Heart left ventricle (tissue), 16 donors: ENCODE measurements at places on chromosomes 5 and 9.

DNA sequence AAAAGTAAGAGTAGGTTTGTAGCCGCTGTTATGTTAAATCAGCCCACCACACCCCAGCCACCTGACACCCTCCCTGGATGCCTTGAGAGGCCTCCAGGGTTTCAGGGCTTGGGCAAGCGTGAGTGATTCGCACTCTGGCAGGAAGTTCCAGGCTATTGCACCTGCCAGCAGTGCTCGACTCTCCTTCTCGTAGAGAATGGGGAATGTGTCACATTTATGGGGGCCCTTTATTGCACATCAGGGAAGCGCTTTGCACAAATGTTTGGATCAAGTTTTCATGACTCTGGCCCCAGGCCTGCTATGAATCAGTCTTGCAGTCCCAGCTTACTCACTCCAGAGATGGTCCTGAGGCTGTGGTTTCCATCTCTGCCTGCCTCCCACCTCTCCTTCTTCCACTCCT is 66.1 kb upstream of the ADRA1B start:
- DNase-seq: no peak
- H3K4me3 ChIP-seq: no peak overlapping the region
- H3K4me1 ChIP-seq: no peaks in the 10 kb centered on the region
- H3K36me3 ChIP-seq: no peaks in the 10 kb centered on the region
- H3K27me3 ChIP-seq: no peaks in the 10 kb centered on the region
- no peak overlapping the region for H3K27ac ChIP-seq

- no peaks in the 10 kb centered on the region for H3K4me1 ChIP-seq
- DNase-seq: no peak
- no peak overlapping the region for H3K4me3 ChIP-seq
- no peaks in the 10 kb centered on the region for H3K36me3 ChIP-seq
- H3K27me3 ChIP-seq: no peaks in the 10 kb centered on the region
- no peak overlapping the region for H3K27ac ChIP-seq
Observed at GRCh38 chr5:86199287-86199686, 418.5 kb upstream of the COX7C start.

DNA sequence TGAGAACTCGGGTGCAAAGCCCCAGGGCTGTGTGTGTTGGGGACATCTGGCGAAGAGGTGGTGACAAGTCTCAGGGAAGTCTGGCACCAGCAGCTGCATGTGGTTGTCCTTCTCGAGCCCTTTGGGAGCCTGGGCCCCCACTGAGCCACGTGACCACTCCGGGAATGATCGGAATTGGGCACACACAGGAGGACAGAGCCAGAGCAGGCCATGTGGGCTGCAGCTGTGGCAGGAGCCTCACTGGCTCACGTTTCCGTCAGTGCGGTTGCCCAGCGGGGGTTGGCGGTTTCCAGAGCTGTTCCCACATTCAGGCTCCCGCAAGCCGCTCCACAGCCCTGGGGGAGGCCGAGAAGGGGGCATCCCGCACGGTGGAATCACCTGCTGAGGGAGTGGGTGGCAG is 6.8 kb upstream of the CEL start:
- no peaks in the 10 kb centered on the region for H3K27me3 ChIP-seq
- peaks cover 81% of the 10 kb centered on the region for H3K36me3 ChIP-seq
- H3K4me3 ChIP-seq: no peak overlapping the region
- DNase-seq: peak; percentile 93
- H3K4me1 ChIP-seq: peaks cover 6% of the 10 kb centered on the region

GRCh38 chr9:107409581-107410389 is 79.8 kb downstream of the KLF4 start:
- no peak overlapping the region for H3K4me3 ChIP-seq
- no peaks in the 10 kb centered on the region for H3K36me3 ChIP-seq
- no peak overlapping the region for H3K27ac ChIP-seq
- H3K27me3 ChIP-seq: no peaks in the 10 kb centered on the region
- no peaks in the 10 kb centered on the region for H3K4me1 ChIP-seq

- no peaks in the 10 kb centered on the region for H3K27me3 ChIP-seq
- no peak for DNase-seq
- no peaks in the 10 kb centered on the region for H3K36me3 ChIP-seq
- H3K4me3 ChIP-seq: no peak overlapping the region
- H3K27ac ChIP-seq: no peak overlapping the region
- H3K4me1 ChIP-seq: peaks cover 8% of the 10 kb centered on the region
Observed at GRCh38 chr5:167633931-167634341, 657.5 kb upstream of the WWC1 start.

GRCh38 chr5:72937517-72938061 is 18.3 kb upstream of the FCHO2 start:
- no peaks in the 10 kb centered on the region for H3K27me3 ChIP-seq
- peak overlapping the region; percentile 87 for H3K27ac ChIP-seq
- no peaks in the 10 kb centered on the region for H3K36me3 ChIP-seq
- H3K4me3 ChIP-seq: no peak overlapping the region

DNA sequence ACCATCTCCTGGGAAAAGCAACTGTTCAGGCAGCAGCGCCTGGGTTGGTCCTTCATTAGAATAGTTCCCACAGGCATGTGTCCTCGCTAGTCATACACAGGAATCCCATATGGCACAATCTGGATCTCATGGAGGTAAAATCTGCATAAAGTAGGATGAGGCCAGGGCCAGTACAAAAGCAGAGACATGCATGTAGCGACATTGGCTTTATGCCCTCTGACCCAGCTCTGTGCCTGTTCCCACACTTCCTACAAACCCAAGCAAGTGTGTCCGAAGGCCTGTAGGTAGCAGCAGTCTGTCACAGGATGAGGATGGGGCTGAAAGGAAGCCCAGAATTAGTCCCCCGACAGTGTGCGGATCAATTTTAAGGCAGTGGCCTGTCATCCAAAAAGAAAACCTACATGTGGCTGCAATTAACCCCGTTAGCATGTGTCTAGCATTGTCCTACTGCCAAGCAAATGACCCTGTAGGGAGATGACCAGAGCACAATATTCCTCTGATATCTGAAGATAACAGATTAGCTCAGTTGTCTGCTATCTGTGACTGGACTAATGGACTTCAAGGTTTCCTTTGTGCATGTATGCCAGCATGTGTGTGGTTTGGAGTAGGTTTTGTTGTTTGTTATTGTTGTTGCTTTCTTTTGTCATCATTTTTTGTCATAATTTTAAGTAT is 178.8 kb downstream of the TMEM161B start:
- H3K36me3 ChIP-seq: no peaks in the 10 kb centered on the region
- DNase-seq: no peak
- H3K27me3 ChIP-seq: no peaks in the 10 kb centered on the region
- no peak overlapping the region for H3K4me3 ChIP-seq

DNA sequence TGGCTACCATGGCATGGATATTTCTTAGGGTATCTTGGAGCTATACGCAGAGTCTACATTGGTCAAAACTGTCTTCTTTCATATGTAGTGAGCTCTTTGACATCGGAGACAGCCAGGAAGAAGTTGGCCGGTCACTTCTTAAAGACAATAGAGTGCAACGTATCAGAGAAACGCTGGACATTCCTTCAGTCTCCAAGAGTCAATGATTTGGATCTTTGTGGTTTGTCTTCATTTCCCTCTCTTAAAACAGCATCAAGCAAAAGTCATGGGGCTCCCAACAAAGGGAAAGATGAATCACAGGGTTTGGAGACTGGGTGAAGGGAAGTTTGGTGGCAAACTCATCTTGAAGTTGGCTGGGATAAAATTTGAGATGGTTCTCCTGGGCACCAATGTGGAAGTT is 320.1 kb downstream of the AGTPBP1 start:
- H3K27ac ChIP-seq: no peak overlapping the region
- H3K4me3 ChIP-seq: no peak overlapping the region
- H3K36me3 ChIP-seq: no peaks in the 10 kb centered on the region
- H3K4me1 ChIP-seq: peaks cover 3% of the 10 kb centered on the region

DNA sequence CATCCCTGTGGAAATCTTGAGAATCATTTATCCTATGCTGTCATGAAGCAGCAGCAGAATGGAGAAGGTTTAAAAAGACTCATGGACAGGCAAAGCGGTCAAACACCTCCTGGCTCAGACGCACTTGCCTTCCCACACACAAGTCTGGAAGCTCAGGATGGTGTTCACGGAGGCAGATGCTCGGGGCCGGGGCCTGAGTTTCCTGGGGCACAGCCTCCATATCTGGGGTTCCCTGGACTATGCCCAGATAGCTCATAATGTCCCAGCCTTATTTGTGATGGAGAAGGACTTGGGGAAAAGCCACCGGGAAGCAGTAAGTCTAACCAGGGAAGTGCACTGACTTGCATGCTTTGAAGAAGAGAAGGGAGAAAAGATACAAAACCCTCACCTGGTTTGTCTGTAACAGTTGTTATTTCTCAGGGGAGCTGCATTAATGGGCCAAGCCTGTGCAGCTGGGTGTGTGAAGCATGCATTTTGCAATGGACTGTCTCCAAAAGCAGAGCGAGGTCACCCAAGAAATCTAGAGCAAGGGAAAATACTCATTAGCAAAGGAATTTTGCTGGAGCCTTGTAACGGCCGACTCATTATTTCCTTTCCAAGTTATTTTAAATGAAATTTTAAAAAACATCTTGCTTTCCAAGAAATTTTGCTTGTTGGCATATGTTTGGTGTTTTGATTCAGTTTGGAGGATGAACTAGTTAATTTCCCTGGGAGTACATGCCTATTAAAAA is 3.4 kb downstream of the S1PR3 start:
- H3K36me3 ChIP-seq: peaks cover 12% of the 10 kb centered on the region
- H3K4me1 ChIP-seq: peaks cover 62% of the 10 kb centered on the region
- no peak overlapping the region for H3K27ac ChIP-seq
- no peak for DNase-seq

GRCh38 chr5:140145818-140146522 is 20.2 kb downstream of the IGIP start:
- H3K36me3 ChIP-seq: no peaks in the 10 kb centered on the region
- H3K27ac ChIP-seq: no peak overlapping the region
- H3K4me1 ChIP-seq: peaks cover 11% of the 10 kb centered on the region
- peak overlapping the region; percentile 60 for H3K4me3 ChIP-seq
- DNase-seq: peak; percentile 88

DNA sequence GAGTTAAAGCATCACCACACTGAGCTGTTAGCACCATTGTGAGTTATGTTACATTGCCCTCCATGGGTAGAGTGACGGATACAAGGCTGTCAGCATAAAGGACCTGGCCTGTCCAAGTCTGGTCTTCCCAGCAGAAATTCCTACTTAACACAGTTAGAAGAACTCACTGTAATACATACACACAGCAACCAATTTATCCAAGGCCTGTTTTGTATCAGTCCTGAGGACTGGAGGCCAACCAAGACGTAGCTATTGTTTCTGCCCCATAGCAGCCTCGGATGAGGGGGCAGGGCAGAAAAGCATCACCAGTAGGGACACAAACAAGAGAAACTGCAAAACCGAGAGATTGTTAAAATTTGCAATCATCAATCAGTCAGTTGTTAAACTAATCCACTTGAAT is 66.0 kb upstream of the CKMT2 start:
- no peaks in the 10 kb centered on the region for H3K27me3 ChIP-seq
- no peak overlapping the region for H3K27ac ChIP-seq
- DNase-seq: no peak
- no peaks in the 10 kb centered on the region for H3K36me3 ChIP-seq
- no peaks in the 10 kb centered on the region for H3K4me1 ChIP-seq
- no peak overlapping the region for H3K4me3 ChIP-seq

- H3K36me3 ChIP-seq: no peaks in the 10 kb centered on the region
- DNase-seq: no peak
- no peaks in the 10 kb centered on the region for H3K4me1 ChIP-seq
- H3K27me3 ChIP-seq: no peaks in the 10 kb centered on the region
- H3K4me3 ChIP-seq: no peak overlapping the region
Observed at GRCh38 chr5:111649516-111649915, 107.5 kb downstream of the NREP start.

- DNase-seq: no peak
- H3K36me3 ChIP-seq: no peaks in the 10 kb centered on the region
- H3K27me3 ChIP-seq: peaks cover 4% of the 10 kb centered on the region
Observed at GRCh38 chr5:33894566-33894965, 2.8 kb upstream of the ADAMTS12 start.

DNA sequence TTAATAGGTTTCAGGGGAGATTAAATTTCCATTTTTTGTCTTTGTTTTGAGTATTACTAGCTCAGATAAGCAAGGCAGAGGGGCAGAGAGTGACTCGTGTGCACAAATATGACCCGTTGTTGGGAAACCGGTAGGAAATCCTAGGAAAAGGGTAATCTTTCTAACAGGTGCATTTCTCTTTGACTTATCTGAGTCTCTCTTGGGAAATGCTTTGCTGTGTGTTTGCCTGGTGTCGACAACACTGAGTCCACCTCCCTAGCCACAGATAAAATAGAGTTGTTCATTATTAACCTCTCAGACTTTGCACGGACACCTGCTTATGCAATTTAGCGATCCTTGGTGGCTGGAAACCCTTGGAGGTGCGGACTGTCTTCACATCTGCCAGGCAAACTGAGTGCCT is 164.2 kb downstream of the FGF1 start:
- no peak overlapping the region for H3K4me3 ChIP-seq
- no peak overlapping the region for H3K27ac ChIP-seq
- H3K36me3 ChIP-seq: no peaks in the 10 kb centered on the region
- H3K4me1 ChIP-seq: no peaks in the 10 kb centered on the region
- DNase-seq: no peak

- H3K27me3 ChIP-seq: no peaks in the 10 kb centered on the region
- H3K27ac ChIP-seq: no peak overlapping the region
- no peaks in the 10 kb centered on the region for H3K4me1 ChIP-seq
- no peaks in the 10 kb centered on the region for H3K36me3 ChIP-seq
Observed at GRCh38 chr9:72809586-72809985, 143.3 kb downstream of the ALDH1A1 start.

DNA sequence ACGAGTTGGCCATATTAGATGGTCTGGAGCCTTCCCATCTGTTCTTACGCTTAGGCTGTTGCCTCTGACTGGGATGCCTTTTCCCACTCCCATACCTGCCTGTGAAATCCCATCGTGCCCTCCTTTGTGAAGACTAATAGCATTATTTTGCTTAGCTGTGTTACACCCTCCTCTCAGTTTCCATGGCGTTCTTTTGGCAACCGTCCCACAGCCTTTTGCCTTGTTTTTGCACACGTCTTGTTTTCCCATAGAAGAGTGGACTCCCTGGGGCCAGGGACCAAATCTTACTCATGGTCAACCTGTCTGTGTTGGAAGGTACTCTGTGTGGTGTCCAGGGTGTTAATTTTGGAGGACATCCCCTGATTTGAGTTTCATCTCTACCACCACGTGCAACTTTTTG is 242.1 kb downstream of the HSPA4 start:
- H3K27ac ChIP-seq: no peak overlapping the region
- no peaks in the 10 kb centered on the region for H3K27me3 ChIP-seq
- H3K4me1 ChIP-seq: no peaks in the 10 kb centered on the region
- no peaks in the 10 kb centered on the region for H3K36me3 ChIP-seq
- no peak for DNase-seq

GRCh38 chr5:53934151-53934820 is 373.8 kb downstream of the NDUFS4 start:
- H3K4me3 ChIP-seq: no peak overlapping the region
- DNase-seq: no peak
- no peaks in the 10 kb centered on the region for H3K27me3 ChIP-seq
- no peaks in the 10 kb centered on the region for H3K36me3 ChIP-seq

GRCh38 chr9:72794946-72795345 is 157.9 kb downstream of the ALDH1A1 start:
- no peaks in the 10 kb centered on the region for H3K4me1 ChIP-seq
- no peaks in the 10 kb centered on the region for H3K27me3 ChIP-seq
- H3K27ac ChIP-seq: no peak overlapping the region

GRCh38 chr5:178074266-178074952 is 38.9 kb upstream of the N4BP3 start:
- no peaks in the 10 kb centered on the region for H3K4me1 ChIP-seq
- peaks cover 15% of the 10 kb centered on the region for H3K27me3 ChIP-seq
- no peak overlapping the region for H3K27ac ChIP-seq
- no peak overlapping the region for H3K4me3 ChIP-seq
- no peaks in the 10 kb centered on the region for H3K36me3 ChIP-seq

- H3K4me1 ChIP-seq: no peaks in the 10 kb centered on the region
- H3K27ac ChIP-seq: no peak overlapping the region
- no peaks in the 10 kb centered on the region for H3K27me3 ChIP-seq
- DNase-seq: no peak
- H3K4me3 ChIP-seq: no peak overlapping the region
- H3K36me3 ChIP-seq: no peaks in the 10 kb centered on the region
Observed at GRCh38 chr5:118726891-118727290, 261.5 kb downstream of the DTWD2 start.
